Activated naive CD4-positive, alpha-beta T cell treated with anti-CD3 and anti-CD28 coated beads, Interleukin-2, amount 50 U/mL, for 72 hours (primary cell): ENCODE measurements at places on chromosomes 2 and 18. TPM values are rescaled to one million over a fixed set of nuclear protein-coding genes. Genes with fewer than 3 reads are reported as not detected.

The SRD5A2 gene
- not detected for total RNA-seq

The ST6GAL2 gene
- total RNA-seq = not detected

The ANKRD30B gene
- not detected for total RNA-seq

The PMAIP1 gene
- 52.6 TPM for total RNA-seq

The FEV gene
- total RNA-seq = not detected

The NYAP2 gene
- total RNA-seq = 0.04 TPM

The KHK gene
- total RNA-seq = 16.3 TPM

GRCh38 chr2:108377401-108377800 is 353 bp upstream of the SULT1C4 start:
- no peak for DNase-seq

DNA sequence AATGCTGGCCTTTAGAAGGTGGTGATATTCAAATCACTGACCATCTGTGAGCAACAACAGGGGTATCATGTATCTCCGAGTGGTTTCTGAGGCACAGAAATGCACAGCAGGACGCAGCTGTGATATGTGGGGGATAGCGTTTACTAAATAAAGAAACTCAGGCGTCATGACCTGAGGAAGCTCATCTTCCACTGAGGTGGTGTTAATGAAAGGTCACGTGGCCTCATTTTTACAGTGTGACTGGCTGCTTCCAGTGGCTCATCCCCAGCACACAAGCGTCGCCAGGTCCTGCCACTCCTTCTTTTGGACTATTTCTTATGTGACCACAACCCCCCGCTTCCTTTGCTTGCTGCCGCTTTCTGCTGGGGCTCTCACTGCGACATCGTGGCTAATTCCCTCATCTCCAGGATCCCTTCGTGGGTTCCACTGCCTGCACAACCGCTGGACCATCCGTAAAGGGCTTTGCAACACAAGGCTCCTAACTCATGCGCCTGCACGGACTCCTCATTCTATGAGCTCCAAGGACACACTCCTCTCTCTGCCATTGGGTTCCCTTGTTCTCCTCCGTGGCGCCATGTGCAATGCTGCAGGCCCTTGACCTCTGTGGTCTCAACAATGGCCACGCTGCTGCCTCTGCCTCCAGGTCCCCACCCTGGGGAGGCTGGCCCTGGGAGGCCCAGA is 109.3 kb downstream of the MBP start:
- DNase-seq = no peak

GRCh38 chr18:63762518-63762917 is 12.7 kb upstream of the SERPINB7 start:
- no peak for DNase-seq

GRCh38 chr18:48837676-48838075 is 113.1 kb downstream of the SMAD7 start:
- no peak for DNase-seq

DNA sequence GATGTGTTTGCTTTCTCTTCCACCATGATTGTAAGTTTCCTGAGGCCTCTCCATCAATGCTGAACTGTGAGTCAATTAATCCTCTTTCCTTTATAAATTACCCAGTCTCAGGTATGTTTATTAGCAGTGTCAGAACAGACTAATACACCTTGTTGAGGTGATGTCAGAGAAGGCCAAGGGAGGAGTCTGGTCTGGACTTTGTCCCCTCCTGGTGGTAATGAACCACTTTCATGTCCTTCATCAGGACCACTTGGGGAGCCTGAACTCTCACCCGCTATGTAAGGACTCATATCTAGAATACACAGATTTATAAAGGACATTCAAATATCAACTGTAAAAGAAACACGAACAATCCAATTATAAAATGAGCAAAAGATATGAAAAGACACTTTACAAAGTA is 2.9 kb upstream of the CTAGE1 start:
- no peak for DNase-seq

- no peak for DNase-seq
Observed at GRCh38 chr2:212548455-212548819, 9.8 kb upstream of the ERBB4 start.

DNA sequence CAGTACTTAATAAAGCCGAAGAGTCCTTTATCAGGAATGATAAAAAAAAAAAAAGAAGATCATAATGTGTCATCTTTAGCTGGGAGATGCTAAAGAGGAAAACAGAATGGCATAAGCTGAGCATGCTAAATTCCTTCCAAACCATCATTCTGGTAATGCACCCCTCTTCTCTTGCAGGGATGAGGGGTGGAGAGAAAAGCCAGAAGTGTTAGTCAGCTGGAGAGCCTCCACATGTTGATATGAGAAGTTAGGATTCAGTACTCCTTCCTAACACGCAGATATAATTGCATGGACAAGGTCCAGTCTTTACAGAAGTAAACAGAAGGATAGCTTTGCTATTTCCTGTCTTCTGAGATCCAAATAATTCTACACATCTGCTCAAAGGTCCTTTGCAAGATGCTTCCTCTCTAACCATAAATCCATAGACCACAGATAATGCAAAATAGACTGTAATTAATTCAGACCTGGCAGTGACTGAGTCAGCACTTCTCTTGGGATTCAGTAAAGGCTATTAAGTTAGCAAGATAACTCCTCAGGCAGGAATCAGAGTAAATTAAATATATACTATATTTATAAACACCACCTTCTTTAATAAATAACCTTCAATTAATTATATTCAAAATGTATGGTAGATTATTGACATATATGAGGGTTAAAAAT is 930.0 kb upstream of the KLHL29 start:
- no peak for DNase-seq

DNA sequence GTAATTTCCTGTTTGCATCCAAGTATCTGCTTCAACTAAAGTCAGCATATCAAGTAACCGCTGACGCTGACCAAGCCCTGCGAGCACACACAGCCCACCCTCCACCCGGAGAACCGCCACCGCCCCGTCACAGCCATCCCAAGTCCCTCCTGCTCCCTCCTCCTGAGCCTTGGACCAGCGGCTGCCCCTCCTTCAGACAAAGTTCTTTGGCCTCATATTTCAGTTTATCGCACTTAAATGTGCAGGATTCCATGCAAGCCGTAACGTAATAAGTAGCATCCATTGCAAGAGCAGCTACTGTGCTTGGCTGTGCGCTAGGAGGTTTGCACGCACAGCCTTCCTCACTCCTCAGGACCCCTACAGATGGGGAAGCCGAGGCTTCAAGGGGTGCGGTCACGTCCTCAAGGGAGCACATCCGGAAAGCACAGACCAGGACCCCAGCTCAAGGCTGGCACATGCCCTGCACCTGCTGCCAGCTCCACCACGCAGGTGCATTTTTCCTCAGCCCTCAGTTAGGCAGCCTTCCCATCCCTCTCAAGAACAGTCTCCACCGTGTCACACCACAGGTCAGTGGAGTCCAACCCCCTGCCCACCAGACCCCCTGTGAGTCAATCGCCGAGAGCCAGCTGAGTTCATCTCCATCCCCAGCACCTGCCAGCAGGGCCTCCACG is 17.1 kb downstream of the PXDN start:
- no peak for DNase-seq

- no peak for DNase-seq
Observed at GRCh38 chr2:50401772-50402653, 629.9 kb downstream of the NRXN1 start.

DNA sequence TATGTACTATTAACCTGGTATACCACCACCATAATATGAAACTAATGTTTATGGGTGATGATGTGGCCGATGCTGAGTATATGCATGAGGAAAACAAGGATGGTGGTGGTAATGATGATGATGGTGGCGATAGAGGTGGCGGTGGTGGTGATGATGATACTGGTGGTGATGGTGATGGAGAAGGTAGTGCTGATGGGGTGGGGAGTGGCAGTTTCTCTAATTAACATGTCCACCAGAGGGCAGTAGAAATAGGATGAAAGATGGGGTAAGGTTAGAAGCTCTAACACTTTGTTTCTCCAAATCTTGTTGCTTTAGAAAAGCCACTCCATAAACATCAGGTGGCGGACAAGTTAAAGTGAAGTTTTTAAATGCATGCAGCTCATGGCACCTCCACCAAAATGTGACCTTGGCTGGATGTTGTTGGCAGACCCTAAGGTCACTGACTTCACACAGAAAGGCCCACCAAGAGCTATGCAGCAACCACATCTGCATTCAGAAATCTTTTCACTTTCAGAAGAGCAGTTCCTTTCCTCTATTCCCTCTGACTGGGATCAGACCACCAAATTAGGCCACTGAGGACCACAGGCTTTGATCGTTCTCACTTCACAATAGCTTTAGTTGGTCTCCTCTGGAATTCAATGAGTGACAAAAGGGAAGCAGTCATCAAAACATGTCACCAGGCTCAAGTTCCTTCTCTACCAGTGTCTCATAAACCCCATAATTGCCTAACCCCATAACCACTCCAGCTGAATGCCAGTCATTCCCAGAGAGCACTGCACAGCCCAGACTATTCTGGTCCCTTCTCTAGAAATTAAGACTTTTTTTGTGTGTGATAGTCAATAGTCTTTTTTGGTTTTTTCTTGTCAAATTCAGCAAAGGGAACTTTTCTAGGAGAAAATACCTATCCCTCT is 7.5 kb upstream of the BCL11A start:
- no peak for DNase-seq

GRCh38 chr2:43193652-43194120 is 32.7 kb downstream of the ZFP36L2 start:
- no peak for DNase-seq

DNA sequence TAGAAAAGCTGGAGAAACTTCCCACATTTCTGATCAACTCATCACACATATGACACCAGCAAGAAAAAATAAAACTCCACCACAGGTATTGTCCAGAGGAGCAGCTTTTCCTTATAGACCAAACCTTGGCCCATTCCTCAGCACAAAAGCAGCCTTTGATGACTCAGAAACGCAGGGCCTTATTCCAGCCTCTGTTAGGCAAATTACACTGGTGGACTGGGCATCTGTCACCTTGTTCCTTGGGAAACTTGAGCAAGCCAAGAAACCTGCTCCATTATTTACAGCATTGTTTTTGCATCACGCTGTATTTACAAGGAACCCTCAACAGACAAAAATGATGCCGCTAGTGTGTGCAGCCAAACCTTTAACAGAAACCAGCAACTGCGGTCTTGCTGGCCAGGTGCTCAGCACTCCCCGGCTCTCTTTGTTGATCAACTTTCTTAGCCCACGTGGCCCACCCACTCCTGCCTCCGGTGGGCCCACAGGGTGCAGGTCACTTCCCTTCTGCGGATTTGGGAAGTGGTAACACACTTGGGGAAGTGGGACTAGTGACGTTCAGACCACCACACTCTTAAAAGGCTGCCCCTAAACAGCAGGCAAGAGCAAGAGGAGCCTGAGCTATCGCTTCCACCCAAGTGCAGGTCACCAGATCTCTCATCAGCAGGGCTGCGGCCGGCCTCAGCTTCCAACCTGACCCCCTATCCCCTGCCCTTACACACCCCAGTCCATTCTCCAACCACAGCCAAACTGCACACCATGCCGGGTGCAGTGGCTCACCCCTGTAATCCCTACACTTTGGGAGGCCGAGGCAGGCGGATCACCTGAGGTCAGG is 1.5 kb downstream of the AP1S3 start:
- no peak for DNase-seq

DNA sequence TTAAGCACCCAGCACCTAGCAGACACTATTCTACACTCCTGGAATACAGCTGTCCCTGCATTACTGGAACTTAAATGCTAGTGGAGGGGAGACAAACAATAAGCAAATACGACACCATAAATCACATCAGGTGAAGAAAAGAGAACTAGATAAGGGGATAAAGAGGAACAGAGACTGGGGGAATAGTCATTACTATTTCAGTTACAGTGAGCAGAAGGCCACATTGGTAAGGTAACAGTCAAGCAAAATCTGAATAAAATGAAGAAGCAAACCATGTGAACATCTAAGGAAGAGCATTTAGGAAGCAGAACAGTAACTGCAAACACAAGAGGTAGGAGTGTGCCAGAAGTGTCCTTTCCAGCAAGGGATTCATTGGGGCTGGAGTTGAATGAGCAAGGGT is 77.0 kb upstream of the PTPRM start:
- no peak for DNase-seq

- no peak for DNase-seq
Observed at GRCh38 chr18:37554399-37554787, 11.2 kb downstream of the CELF4 start.

- no peak for DNase-seq
Observed at GRCh38 chr2:25707927-25708590, 34.7 kb upstream of the DTNB start.

DNA sequence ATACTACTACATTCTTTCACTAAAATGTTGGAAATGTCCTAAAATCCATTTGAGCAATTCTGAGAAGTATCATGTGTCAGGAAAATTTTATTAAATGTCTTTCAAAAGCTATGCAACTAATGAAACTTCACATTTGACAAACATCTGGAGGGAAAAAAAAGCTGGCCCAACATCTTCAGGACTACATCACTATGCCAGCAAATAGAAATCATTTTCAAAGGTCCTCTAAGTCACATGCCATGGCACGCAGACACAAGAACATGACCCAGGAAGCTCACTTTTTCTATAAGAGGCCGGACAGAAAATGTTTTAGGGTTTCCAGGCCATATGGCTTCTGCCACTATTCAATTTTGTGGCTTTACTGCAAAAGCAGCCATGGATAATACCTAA is 11.6 kb downstream of the KANSL3 start:
- DNase-seq = no peak

GRCh38 chr2:12045864-12046291 is 299.4 kb downstream of the LPIN1 start:
- no peak for DNase-seq

DNA sequence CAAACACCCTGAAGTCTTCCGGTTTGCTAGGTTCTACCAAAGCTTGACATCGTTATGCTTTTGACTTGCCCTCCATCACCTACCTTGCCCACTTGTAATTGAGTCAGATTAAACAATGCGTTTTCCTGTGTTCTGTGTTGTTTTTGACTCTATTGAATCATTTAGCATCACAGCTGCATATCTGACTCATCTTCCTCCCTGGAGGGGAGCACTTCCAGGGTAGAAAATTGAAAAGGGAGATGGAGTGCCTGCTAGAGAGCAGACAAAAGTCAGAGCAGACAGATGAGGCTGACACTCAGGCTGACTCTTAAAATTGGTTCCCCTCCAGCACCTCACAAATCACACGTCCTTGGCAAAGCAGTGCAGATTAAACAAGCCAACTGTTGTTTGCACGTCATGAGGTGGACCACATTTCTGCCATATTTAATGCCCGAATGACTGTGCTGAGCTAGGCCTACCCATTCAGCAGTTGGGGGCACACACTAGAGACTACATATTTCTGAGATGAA is 2.2 kb downstream of the MPP4 start:
- DNase-seq = no peak
